ENCODE measurements at places on chromosomes 1 and 21.

- no peak for DNase-seq
- H3K4me3 ChIP-seq: no peak overlapping the region
Observed at GRCh38 chr1:116832932-116833578, 76.7 kb upstream of the PTGFRN start.

DNA sequence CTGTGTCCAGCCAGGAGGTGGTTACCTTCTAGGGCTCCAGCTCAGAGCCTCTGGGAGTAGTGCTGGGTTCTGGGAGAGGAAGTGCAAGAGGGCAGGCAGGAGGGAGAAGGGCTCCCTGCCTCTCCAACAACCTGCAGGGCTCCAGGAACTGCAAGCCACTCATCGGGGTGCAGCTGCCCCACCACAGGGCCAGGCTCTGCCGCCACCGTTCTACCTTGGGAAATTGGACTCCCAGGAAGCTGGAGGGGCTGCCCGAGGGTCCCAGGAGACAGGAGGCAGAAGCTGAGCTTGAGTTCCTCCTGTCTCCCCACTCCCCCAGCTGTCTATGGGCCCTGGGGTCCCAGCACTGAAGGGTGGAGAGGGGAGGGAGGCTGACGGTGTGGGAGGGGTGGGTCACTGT, 7.4 kb upstream of the PRDM16 start:
- H3K4me3 ChIP-seq: no peak overlapping the region
- peaks cover 9% of the 10 kb centered on the region for H3K4me1 ChIP-seq

DNA sequence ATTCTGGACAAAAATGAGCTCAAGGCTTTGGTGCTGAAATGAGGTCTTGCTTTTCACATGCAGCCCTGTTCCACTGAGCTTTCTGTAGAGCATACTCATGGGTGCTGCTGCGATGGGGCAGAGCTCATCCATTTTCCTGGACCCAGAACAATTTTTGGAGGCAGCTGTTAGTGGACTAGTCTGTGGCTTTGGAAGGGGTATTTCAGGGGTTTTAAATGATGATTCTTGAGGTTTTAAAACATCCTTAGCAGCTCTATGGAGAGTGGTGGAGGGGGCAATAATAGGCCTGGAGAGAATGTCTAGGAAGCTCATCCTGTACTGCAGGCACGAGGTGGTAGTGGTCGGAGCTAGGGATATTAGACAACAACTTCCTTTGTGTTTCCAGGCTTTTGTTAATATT, 16.5 kb downstream of the NOS1AP start:
- no peaks in the 10 kb centered on the region for H3K36me3 ChIP-seq
- H3K4me1 ChIP-seq: no peaks in the 10 kb centered on the region
- DNase-seq: no peak
- H3K4me3 ChIP-seq: no peak overlapping the region

- no peaks in the 10 kb centered on the region for H3K4me1 ChIP-seq
- DNase-seq: no peak
- no peak overlapping the region for H3K27ac ChIP-seq
Observed at GRCh38 chr1:179156026-179156425, 73.5 kb downstream of the ABL2 start.

DNA sequence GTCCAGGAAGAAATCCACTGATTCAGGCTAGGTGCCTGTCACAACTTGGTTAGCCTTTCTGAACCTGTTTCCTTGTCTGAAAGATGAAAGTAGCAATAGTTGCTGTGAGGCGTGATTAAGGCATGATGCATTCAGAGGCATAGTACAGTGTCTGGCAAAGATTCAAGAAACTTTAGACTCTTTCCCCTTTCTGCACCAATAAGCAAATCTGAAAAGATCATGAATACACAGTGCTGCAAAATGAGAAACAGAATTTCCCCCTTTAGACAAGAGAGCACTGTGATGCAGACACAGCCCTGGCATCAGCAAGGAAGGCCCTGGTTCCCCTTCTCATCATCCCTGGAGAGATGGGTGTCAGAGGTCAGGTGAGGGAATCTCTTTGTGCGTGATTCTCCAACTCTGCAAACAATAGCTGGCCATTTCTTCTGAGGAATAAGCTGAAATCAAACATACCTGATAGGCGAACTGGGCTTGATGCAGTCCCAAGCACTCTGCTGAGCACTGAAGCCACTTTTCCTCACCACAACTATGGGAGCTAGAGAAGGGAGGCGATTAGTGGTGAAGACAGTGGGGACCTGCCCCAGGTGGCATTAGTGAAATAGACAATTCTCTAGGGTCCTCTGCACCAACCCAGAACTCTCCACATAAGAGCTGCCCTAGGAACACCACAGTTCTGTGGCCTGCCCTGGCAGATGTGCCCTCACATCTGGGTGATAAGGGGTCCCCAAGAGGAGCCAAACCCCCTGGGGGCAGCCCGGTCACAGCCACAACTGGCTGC, 41.7 kb downstream of the ITPKB start:
- H3K36me3 ChIP-seq: no peaks in the 10 kb centered on the region
- no peaks in the 10 kb centered on the region for H3K27me3 ChIP-seq
- no peak for DNase-seq
- H3K4me3 ChIP-seq: no peak overlapping the region

- peaks cover 3% of the 10 kb centered on the region for H3K4me1 ChIP-seq
- no peaks in the 10 kb centered on the region for H3K36me3 ChIP-seq
- H3K27ac ChIP-seq: peak overlapping the region; percentile 68
- peak; percentile 83 for DNase-seq
- no peaks in the 10 kb centered on the region for H3K27me3 ChIP-seq
- H3K4me3 ChIP-seq: peak overlapping the region; percentile 14
Observed at GRCh38 chr1:183234660-183235476, 48.8 kb downstream of the LAMC2 start.

DNA sequence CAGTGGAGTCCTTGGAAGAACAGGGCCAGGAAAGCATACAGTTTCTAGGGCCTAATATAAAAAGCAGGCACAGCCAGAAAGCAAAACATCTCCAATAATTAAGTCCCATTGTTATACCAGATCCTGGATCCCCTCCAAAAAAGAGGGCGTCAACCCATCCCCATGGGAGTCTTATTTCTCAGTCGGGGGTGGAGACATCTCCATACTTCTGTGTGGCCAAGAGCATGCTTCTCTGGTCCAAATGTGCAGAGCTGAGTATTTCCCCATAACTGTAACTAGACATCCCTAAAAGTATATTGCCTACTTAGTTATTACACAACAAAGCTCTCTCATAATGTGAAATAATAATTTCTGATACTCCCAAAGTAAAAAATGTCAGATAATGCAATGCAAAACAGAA, 104.2 kb upstream of the SOX13 start:
- H3K27me3 ChIP-seq: no peaks in the 10 kb centered on the region
- H3K4me3 ChIP-seq: no peak overlapping the region
- no peak overlapping the region for H3K27ac ChIP-seq
- no peak for DNase-seq

- no peak overlapping the region for H3K4me3 ChIP-seq
- H3K27ac ChIP-seq: peak overlapping the region; percentile 51
- no peaks in the 10 kb centered on the region for H3K36me3 ChIP-seq
- DNase-seq: no peak
- H3K27me3 ChIP-seq: no peaks in the 10 kb centered on the region
Observed at GRCh38 chr1:39391691-39392679, 99.5 kb upstream of the BMP8A start.

DNA sequence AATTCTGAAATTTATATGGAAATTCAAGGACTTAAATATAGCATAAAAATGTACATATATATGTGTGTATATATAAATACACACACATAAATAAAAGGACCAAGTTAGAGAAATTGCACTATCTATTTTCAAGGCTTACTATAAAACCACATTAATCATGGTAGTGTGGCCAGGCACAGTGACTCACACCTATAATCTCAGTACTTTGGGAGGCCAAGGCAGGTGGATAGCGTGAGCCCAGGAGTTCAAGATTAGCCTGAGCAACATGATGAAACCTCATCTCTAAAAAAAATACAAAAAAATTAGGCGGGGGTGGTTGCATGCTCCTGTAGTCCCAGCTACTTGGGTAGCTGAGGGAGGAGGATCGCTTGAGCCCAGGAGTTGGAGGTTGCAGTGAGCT, 171.4 kb upstream of the GORAB start:
- DNase-seq: no peak
- no peak overlapping the region for H3K4me3 ChIP-seq
- no peaks in the 10 kb centered on the region for H3K36me3 ChIP-seq
- H3K27me3 ChIP-seq: no peaks in the 10 kb centered on the region
- no peak overlapping the region for H3K27ac ChIP-seq

GRCh38 chr1:162632217-162632666, at the start of gene DDR2:
DDR2 (plus strand) TSS chr1:162632464; CDS start chr1:162719064, 86,600 bp downstream.
- H3K27me3 ChIP-seq: no peaks in the 10 kb centered on the region
- peak within 1 kb of the TSS; percentile 71 for H3K27ac ChIP-seq
- no peaks in the 10 kb centered on the region for H3K4me1 ChIP-seq
- H3K36me3 ChIP-seq: no peaks in the 10 kb centered on the region
- H3K4me3 ChIP-seq: peak within 1 kb of the TSS; percentile 7

DNA sequence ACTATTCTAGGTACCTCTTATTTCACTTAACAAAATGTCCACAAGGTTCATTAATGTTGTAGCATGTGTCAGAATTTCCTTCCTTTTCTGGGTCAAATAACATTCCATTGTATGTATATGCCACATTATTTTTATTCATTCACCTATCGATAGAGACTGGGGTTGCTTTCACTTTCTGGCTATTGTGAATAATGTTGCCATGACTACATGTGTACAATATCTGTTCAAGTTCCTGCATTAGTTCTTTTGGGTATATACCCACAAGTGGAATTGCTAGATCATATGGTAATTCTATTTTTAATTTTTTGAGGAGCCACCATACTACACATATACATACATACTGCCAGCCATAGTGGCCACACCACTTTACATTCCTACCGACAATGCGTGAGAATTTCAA, 158.4 kb downstream of the ZZZ3 start:
- H3K4me3 ChIP-seq: no peak overlapping the region
- H3K4me1 ChIP-seq: no peaks in the 10 kb centered on the region
- H3K36me3 ChIP-seq: no peaks in the 10 kb centered on the region
- DNase-seq: no peak
- no peak overlapping the region for H3K27ac ChIP-seq

- H3K36me3 ChIP-seq: no peaks in the 10 kb centered on the region
- no peaks in the 10 kb centered on the region for H3K4me1 ChIP-seq
- H3K4me3 ChIP-seq: peak overlapping the region; percentile 13
- no peaks in the 10 kb centered on the region for H3K27me3 ChIP-seq
- no peak for DNase-seq
Observed at GRCh38 chr1:16153096-16153998, 2.5 kb downstream of the EPHA2 start.

- peaks cover 5% of the 10 kb centered on the region for H3K4me1 ChIP-seq
- H3K27me3 ChIP-seq: no peaks in the 10 kb centered on the region
- H3K36me3 ChIP-seq: no peaks in the 10 kb centered on the region
- H3K4me3 ChIP-seq: peak overlapping the region; percentile 62
Observed at GRCh38 chr1:27960762-27961645, 1.2 kb downstream of the XKR8 start.

DNA sequence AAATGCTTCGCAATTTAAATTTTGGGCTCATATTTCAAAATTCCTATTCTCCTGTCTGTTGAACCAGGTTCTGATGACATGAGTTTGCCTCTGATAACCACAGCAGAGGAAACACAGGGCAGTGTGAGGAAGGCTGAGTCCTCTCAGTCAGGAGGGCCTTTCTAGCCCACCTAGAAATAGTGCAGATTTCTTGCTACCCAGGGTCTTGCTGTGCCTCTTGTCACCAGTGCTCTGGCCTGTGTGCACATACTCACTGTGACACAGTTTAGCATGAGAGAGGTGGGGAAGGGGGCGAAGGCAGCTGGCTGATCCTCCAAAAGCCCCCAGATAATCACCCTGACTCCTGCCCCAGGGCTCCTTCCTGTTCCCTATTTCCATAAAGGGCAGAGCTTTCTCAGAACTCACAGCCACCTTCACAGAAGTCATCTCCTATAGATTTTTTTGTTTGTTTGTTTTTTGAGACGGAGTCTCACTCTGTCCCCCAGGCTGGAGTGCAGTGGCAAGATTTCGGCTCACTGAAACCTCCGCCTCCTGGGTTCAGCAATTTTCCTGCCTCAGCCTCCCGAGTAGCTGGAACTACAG, 23.7 kb downstream of the ERRFI1 start:
- H3K36me3 ChIP-seq: no peaks in the 10 kb centered on the region
- peaks cover 10% of the 10 kb centered on the region for H3K4me1 ChIP-seq
- DNase-seq: no peak
- H3K27ac ChIP-seq: peak overlapping the region; percentile 25
- H3K4me3 ChIP-seq: no peak overlapping the region

DNA sequence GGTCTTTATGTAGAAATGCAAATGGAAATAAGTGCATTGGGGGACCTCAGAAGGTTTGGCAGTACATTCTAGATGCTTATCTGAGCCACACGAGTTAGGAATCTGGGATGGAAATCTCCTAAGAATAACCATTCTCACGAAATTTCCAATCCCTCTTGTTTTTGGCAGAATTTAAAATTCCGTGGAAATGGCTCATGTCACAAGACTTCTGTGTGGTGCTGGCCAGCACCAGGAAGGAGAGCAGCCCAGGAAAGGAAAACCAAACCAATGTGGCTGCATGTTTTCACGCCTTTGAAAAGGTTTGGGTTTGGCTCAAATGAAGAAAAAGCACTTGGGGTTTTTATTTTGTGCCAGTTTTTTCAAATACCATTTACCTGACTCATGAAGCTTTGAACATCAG, 80.1 kb upstream of the KCNK2 start:
- no peak overlapping the region for H3K27ac ChIP-seq
- no peak for DNase-seq
- H3K4me3 ChIP-seq: no peak overlapping the region
- H3K36me3 ChIP-seq: no peaks in the 10 kb centered on the region
- H3K4me1 ChIP-seq: no peaks in the 10 kb centered on the region

DNA sequence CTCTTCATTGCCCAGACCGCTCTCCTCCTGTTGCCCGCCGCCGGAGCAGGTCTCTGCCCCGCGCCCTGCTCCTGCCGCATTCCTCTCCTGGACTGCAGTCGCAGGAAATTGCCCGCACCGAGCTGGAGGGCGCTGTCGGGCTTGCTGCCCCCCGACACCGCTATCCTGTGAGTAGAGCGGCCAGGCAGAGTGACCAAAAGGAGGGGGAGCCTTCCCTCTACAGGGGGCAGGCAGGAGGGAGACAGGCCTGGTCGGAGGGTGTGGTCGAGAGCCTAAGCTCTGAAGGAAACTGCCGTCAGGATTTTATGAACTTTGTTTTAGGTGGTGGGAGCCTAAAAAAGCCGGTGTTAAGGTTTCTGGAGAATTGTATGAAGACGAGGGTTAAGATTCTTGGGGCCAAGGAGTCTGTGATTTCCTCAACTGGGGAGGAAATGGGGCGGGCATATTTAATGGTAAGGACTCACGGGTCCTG, 517 bp downstream of the LRIG2 start:
- peak; percentile 47 for DNase-seq
- peaks cover 3% of the 10 kb centered on the region for H3K4me1 ChIP-seq
- no peaks in the 10 kb centered on the region for H3K36me3 ChIP-seq
- H3K27me3 ChIP-seq: no peaks in the 10 kb centered on the region
- H3K27ac ChIP-seq: peak overlapping the region; percentile 93
- H3K4me3 ChIP-seq: peak overlapping the region; percentile 88

GRCh38 chr1:163130225-163130856, 61.2 kb downstream of the RGS4 start:
- H3K27ac ChIP-seq: no peak overlapping the region
- no peaks in the 10 kb centered on the region for H3K27me3 ChIP-seq
- no peak for DNase-seq
- no peak overlapping the region for H3K4me3 ChIP-seq

Data from prostate gland (tissue), 2 donors.